ENCODE measurements at places on chromosomes 4 and X. TPM values are rescaled to one million over a fixed set of nuclear protein-coding genes. Genes with fewer than 3 reads are reported as not detected.

GRCh38 chrX:37712458-37712857, 26.9 kb downstream of the XK start:
- no peak for DNase-seq

- DNase-seq, result no peak
Measured at GRCh38 chr4:87117051-87117731, 103.2 kb downstream of the KLHL8 start.

GRCh38 chr4:47383829-47384427, 79.6 kb downstream of the COMMD8 start:
- DNase-seq, result peak; percentile 25

DNA sequence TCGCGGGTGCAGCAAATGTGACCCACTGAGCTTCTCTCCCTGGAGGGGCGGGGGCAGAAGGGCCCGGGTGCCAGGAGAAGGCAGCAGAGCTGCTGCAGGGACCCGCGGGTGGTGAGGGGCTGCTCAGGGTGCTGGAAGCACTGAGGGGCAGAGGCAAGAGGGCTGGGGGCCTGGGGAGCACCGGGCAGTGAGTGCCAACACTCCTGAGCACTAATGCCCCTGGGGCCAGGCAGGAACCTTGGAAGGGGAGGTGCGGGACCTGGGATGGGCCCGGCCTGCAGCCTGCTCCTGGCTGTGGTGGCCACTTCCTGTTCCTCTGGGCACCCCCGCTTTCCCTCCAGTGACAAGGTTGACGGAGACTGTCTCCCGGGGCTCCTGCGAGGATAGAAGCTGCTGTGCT, 66.5 kb upstream of the ADRA2C start:
- no peak for DNase-seq

DNA sequence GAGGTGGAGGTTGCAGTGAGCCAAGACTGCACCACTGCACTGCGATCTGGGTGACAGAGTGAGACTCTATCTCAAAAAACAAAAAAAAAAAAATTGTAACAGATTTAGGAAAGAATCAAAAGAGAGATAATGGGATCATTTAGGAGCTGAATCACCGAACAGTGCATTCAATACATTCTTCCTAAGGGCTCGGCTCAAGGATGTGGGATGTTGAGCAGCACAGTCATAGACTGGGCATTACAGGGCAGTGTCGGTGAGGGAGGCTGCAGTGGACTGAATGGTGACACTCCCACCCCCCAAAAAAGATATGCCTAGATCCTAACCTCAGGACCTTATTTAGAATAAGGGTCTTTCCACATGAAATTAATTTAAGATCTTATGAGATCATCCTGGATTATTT, 70.0 kb downstream of the EVC2 start:
- peak; percentile 73 for DNase-seq

- DNase-seq, result no peak
Measured at GRCh38 chr4:22661443-22661842, 31.3 kb upstream of the GBA3 start.

Gene TMEM131L
- 8.6 TPM for total RNA-seq

Gene FAT1
- total RNA-seq, result 124 TPM
